Cortex of kidney (tissue), 1 donor: ENCODE measurements at places on chromosomes 1 and 21.

DNA sequence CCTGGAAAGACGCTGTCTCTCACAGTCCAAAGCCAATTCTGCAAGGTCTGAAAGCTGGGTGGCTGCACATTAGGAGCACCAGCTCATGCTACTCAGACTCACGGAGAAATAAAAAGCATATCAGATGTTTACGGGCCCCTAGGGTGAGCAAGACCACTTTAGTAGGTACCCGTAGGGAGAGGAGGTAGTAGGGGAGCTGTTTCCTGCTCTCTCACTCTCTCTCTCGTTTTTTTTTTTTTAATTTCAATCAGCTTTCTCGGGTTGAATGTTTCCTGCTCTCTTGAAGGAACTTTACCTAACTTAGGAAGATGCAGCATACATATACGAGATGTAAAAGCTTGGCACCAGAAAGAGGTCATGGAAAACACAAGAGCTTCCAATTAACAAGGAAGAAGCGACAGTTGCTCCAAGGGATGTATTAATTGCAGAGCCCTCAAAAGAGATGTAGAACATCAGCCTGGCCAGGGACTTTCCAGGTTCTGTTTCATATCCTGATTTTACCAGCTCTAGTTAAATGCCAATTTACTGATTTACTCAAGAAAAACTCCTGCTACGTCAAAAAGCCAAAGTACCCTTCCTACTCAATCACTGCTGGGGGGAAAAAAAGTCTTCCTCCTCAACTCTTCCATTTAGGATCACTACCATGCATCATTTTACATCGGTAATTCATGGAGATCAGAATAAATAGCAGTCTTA, 3.1 kb downstream of the LORICRIN start:
- no peak for DNase-seq

DNA sequence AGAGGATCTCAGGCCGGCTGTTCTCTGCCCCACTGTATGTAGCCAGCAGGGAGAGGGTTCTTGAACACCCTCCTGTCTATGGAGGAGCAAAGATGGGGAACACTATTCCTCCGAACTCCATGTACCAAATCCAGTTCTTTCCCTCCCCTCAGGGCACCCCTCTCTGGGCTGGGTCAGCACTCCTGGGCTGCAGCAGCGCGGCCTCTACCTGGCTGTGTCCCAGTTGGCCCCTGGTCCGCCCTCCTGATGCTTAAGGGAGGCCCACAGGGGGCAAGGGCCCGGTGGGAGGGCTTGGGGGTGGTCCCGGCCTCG, 471 bp upstream of the ADPRS start:
- no peak for DNase-seq

DNA sequence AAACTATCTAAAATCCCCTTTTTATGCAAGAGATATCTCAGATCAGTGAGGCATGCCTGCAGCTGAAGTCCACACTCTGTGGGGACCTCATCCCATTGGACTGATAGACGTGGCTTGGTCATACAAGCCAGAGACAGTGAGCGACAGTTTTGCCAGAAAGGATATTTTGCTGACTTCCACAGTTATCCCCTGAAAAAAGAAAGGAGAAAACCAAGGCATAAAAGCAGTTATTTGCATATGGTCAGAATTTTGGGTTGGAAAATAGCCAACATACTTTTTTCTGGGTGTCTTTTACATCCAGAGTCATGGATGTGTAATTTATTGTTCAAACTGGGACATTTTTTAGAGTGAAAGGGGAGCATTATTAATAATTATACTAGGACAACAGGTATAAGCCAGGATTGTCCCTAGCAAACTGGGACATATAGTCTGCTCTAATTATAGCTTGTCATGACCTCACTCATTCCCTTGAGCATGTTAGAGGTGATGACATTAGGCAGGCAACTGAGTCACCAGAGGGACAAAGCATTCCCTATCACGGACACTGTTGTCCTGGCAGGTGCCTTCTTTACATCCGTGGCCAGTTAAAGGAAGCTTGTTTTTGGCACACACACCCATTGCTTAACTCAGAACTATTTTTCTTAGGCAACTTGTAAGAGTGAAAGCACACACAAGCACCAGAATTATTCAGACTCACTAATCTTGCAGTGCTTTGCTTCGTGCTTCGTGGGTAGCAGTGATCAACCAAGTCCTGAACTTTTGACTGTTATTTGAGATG, 65.5 kb downstream of the PRRX1 start:
- no peak for DNase-seq

DNA sequence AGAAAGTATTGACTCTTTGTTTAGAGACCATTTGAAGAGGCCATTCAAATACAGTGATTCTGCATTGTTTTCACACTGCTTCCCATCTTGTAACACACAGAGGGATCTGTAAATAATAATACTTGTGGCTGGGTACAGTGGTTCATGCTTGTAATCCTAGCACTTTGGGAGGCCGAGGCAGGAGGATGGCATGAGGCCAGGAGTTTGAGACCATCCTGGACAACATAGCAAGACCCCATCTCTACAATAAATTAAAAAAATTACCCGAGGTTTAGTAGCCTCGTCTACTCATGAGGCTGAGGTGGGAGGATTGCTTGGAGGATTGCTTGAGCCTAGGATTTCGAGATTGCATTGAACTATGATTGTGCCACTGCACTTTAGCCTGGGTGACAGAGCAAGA, 5.7 kb downstream of the ZMYM4 start:
- no peak for DNase-seq

GRCh38 chr1:54380290-54380882, 25.8 kb downstream of the SSBP3 start:
- DNase-seq, result no peak

DNA sequence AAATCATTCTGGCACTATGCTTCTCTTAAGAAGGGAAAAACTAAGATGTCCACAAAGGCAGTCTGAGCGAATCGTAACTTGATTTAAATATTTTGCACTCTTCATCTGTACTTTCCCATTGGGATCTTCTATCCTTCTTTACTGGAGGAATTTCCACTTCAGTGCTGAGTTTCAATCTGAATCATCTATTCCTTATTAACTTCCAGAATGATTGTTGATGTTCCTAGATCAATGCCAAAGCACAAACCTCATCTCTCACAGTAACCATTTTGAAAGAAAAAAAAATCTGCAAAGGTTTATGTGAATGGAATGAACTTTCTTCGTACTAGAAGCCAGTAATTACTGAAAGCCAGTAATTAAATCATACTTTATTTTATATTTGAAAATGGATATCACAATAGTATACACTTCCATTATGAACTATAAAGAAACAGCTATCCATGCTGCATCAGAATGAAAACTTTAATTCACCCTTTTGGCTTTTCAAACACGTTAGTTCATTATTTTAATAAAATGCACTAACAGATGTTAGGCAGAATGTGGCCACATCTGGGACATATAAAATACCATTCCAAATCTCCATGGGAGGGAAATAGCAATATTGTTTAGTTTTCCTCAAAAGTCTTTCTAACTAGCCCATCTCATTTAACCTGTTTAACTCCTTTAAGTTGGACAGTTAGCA, 5.5 kb upstream of the RNF2 start:
- no peak for DNase-seq

GRCh38 chr1:34013136-34013535, 149.3 kb downstream of the HMGB4 start:
- no peak for DNase-seq

- no peak for DNase-seq
These were observed 221.0 kb upstream of the CSF3R start for GRCh38 chr1:36703526-36704208.

- DNase-seq, result no peak
These were observed 3.1 kb upstream of the DSCAM start for GRCh38 chr21:40850071-40850470.

- DNase-seq, result no peak
These were observed 9.9 kb upstream of the ZSCAN20 start for GRCh38 chr1:33462405-33463164.

- no peak for DNase-seq
These were observed 448 bp downstream of the G0S2 start for GRCh38 chr1:209675565-209676154.

DNA sequence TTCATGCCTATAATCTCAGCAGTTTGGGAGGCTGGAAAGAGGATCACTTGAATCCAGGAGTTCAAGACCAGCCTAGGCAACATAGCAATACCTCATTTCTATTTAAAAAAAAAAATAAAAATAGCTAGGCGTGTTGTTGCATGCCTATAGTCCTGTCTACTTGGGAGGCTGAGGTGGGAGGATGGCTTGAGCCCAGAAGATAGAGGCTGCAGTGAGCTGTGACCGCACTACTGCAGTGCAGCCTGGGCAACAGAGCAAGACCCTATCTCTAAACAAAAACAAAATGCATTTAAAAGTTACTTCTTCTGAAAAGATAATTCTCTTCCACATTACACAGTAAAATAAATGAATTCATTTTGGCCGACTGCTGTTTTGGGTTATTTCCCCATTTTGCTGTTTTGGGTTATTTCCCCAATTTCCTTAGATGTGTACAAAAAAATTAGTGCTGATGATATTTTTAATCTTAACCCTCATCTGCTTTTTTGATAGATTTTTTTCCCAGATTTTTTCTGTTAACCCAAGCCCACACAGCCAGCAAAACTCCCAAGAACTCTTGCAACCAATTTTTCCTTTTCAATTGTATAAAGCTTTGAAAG, 23.0 kb upstream of the SAMSN1 start:
- no peak for DNase-seq

DNA sequence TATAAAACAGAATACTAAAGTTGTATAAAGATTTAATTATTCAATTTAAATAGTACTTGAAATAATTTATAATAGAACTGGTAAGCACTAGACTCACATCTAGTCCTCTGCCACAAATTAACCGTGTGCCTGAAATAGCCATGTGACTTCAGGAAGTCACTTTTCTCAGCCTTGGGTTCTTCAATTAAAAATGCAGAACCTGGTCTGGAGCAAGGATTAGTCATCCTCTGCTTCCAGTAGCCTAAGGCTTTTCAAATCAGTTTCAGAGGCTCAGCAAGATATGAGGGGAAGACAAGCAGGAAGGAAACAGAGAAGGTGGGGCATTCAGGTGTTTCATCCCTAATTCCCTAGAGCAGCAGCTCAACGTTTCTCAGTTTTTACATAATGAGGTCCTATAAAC, 23.0 kb downstream of the DPH5 start:
- no peak for DNase-seq

- DNase-seq, result no peak
These were observed at the start of gene PDPN for GRCh38 chr1:13583595-13583965. PDPN (plus strand) TSS chr1:13583832; CDS start chr1:13584034, 202 bp downstream.

DNA sequence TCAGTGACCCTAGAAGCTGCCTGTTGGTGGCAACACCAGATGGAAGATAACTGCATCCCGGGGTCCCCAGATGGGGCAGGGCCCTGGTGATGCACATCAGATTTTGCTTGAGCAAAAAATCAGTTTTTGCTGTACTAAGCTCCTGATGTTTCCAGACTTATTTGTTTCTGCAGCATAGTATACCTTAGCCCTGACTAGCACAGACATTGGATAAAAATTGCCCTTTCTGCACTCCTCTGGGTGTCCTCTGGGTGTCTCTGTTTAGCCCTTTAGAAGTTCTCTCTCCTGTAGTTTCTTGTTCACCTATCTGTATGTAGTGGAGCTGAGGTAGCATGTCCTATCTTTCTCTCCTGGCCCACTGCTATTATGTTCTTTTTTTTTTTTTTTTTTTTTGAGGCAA, 30.3 kb upstream of the PLA2G2C start:
- DNase-seq, result no peak

- no peak for DNase-seq
These were observed 9.2 kb downstream of the SAMSN1 start for GRCh38 chr21:14536929-14537328.

- DNase-seq, result no peak
These were observed 12.9 kb upstream of the NES start for GRCh38 chr1:156689953-156690674.

- DNase-seq, result no peak
These were observed 61.1 kb upstream of the C1orf87 start for GRCh38 chr1:60134716-60135115.

GRCh38 chr1:201990427-201990826, 8.0 kb downstream of the RNPEP start:
- no peak for DNase-seq

GRCh38 chr1:176838276-176838995, 326.1 kb downstream of the ASTN1 start:
- no peak for DNase-seq

DNA sequence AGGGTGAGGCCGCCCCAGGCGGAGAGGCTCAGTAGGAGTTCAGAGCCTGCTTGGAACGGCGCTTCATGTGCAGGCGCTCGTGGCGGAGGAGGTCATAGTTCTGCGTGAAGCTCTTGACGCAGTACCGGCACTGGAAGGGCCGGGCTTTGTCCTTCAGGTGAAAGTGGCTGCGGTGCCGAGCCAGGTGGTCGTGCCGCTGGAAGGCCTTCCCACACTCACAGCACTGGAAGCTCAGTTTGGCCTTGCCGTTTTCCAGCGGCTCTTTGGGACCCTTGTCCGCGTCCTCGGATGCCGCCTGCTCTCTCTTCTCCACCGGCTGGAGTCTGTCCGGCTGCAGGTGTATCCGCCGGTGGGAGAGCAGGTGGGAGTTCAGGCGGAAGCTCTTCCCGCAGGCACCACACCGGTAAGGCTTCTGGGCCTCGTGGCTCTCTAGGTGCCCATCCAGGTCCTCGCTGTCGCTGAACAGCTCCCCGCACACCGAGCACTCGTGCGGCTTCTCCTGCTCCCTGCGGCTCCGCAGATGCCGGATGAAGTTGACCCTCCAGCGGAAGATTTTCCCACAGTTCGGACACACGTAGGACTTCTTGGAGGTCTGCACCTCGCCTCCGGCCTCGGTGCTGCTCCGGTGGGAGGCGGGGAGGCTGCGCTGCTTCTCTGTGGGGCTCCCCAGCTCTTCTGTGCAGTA, 31.0 kb downstream of the ZNF496 start:
- DNase-seq, result no peak

DNA sequence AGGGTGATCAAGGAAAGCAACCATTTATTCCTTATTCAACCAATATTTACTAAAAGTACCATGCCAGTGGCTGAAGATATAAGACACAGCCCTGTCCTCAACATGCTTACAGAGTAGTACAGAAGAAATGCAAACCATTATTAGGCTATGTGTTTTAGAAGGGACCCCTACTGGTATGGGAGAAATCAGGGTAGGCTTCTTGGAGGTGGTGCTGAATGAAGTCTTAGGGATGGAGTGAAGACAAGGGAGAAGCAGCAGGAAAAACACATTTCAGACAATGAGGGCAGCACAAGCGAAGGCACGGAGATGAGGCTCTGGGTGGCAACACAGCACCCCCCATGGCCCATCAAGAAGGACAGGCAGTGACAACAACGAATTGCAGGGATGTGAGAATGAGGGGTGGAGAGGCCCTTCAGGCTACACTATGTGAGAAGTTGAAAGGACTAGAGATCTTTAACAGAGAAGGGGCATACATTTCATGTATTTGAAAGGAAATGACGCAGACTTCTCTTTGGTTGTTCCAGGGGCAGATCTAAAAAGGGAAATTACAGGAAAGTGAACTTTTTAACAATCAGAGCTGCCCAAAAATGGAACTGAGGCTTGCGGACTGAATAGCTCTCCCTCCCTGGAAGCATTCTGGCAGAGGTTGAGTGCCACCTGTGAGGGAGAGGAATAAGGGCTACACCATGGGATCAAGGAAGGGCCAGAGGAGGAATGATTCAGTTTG, 16.8 kb upstream of the CD58 start:
- DNase-seq, result no peak

- no peak for DNase-seq
These were observed 1.5 kb upstream of the TDRD10 start for GRCh38 chr1:154500533-154500932.

GRCh38 chr1:24928689-24929397, 1.2 kb downstream of the RUNX3 start:
- DNase-seq, result no peak

- no peak for DNase-seq
These were observed 5.1 kb upstream of the FOXJ3 start for GRCh38 chr1:42340093-42340492.
